Thyroid gland (tissue), 4 donors: ENCODE measurements at places on chromosomes 13 and 19. TPM values are rescaled to one million over a fixed set of nuclear protein-coding genes. Genes with fewer than 3 reads are reported as not detected.
A peak's percentile ranks its signal among the peaks of the same experiment; 100 is the strongest.

Gene MADCAM1
- not detected for total RNA-seq

GRCh38 chr19:12521996-12522395 is 29.3 kb downstream of the ZNF564 start:
- H3K36me3 ChIP-seq, result peaks cover 28% of the 10 kb centered on the region
- no peaks in the 10 kb centered on the region for H3K27me3 ChIP-seq
- H3K27ac ChIP-seq, result no peak overlapping the region
- DNase-seq, result peak; percentile 13
- H3K4me1 ChIP-seq, result no peaks in the 10 kb centered on the region

DNA sequence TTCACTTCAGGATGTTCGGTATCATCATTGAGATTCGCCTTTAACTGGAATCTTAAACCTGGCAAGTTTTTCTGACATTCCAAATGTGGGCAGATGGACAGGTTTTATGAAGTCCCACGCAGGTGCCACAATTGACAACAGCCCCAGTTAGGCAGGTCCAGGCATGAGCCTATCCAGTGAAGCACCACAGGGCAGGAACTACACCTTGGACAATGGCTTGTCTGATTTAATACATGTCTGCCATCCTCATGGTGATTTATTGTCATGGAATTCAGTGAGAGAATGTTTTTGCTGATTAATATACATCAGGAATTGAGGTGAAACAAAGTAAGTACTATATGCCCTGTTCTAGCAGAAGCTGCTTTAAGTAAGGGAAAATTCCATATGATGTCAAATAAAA is 10.2 kb upstream of the TPP2 start:
- no peak overlapping the region for H3K4me3 ChIP-seq
- no peak overlapping the region for H3K27ac ChIP-seq
- no peaks in the 10 kb centered on the region for H3K27me3 ChIP-seq
- no peak for DNase-seq

Gene ABCC4
- 29.6 TPM for total RNA-seq

DNA sequence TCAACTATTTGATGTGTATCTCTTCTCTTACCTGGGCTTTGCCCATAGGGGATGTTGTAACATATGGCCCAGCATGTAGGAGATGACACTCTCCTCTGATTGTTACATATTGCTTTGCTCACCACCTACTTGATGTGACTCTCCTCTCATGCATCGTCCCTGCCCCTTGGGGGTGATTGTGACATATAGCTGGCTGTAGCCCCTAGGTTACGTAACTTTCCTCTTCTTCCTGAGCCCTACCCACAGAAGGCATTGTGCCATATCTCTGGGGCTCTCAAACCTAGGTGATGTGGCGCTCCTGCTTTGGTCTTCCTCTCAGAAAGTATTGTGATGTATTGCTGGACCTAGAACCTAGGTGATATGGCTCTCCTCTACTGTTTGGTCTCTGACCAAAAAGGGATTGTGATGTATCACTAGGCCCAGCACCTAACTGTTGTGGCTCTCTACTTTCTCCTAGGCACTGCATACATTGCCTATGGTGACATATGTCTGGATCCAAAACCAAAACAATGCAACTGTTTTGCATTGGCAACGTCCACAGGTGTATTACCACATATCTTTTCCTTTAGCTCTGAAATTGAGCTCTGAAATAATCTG is 71.9 kb upstream of the ZNF724 start:
- no peak overlapping the region for H3K27ac ChIP-seq
- no peaks in the 10 kb centered on the region for H3K4me1 ChIP-seq
- no peak for DNase-seq
- no peaks in the 10 kb centered on the region for H3K27me3 ChIP-seq
- no peak overlapping the region for H3K4me3 ChIP-seq

- peak overlapping the region; percentile 91 for H3K27ac ChIP-seq
- peak; percentile 87 for DNase-seq
- peaks cover 2% of the 10 kb centered on the region for H3K36me3 ChIP-seq
- H3K4me1 ChIP-seq, result peaks cover 36% of the 10 kb centered on the region
- no peak overlapping the region for H3K4me3 ChIP-seq
- H3K27me3 ChIP-seq, result no peaks in the 10 kb centered on the region
These were observed 1.1 kb upstream of the MRPL34 start for GRCh38 chr19:17304386-17305215.

DNA sequence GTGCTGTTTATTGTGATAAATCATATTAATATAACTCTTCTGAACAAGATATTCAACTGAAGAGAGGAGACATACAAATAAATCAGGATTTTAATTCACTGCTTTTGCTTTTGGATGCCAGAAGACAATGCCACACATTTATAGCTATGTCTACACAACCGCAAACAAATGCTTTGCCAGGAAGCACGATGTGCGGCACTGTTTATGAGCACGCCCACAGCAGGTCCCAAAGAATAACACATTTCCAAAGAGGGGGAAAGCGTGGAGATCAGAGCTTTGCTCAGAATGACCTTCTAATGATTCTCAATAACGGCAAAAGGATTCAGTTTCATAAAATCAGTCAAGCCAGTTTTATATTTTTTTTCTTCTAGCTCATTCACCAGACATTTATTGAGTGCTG is 16.7 kb downstream of the FAM216B start:
- H3K27me3 ChIP-seq, result no peaks in the 10 kb centered on the region
- no peaks in the 10 kb centered on the region for H3K36me3 ChIP-seq
- DNase-seq, result no peak
- H3K4me3 ChIP-seq, result no peak overlapping the region
- H3K27ac ChIP-seq, result no peak overlapping the region
- H3K4me1 ChIP-seq, result no peaks in the 10 kb centered on the region

Gene NCCRP1
- 0.78 TPM for total RNA-seq

GRCh38 chr13:99577934-99578917 is 77.0 kb downstream of the TM9SF2 start:
- no peaks in the 10 kb centered on the region for H3K4me1 ChIP-seq
- DNase-seq, result no peak
- no peaks in the 10 kb centered on the region for H3K36me3 ChIP-seq
- H3K4me3 ChIP-seq, result no peak overlapping the region
- no peaks in the 10 kb centered on the region for H3K27me3 ChIP-seq

DNA sequence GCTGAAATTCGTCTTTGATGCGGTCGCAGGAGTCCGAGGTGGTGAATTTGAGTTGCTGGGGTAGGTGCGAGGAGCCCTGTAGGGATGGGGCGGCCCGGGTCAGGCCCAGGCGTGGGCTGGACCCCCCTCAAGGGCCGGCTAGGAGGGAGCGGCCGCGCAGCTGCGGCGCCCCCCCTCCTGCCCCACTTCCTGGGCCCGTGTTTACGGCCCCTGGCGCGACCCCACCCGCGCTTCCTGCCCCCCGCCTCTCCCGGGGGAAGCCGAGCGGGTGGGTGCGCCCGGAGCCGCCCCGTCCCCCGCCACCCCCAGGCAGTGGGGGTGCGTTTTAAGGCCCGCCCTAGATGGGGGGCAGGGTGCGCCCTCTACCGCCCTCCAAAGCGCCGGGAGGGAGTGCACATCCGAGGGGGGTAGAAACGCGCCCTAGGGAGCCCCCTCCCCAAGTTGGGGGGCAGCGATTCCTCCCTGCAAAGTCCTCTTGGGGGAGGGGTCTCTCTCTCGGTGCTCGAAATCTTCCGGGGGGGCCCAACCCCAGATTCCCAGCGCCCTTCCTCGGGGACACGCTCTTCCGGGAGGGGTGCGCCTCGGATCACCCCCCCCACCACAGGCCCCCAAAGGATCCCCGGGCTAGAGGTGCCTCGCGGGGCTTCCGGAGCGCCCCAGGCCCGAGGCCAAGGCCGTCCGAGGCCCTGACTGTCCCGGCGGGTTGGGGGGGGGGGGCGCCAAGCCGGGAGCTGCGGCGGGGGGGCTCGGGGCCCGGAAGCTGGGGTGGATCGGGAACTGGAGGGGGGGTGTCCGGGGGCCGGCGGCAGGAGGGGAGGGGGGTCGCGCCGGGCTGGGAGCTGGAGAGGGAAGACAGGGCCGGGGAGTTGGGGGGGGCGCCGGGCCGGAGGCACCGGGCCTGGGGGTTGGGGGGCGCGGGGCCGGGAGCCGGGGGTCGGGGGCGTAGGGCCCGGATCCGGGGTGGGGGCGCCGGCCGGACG is 823 bp downstream of the TLE5 start:
- H3K27ac ChIP-seq, result peak overlapping the region; percentile 99
- H3K4me3 ChIP-seq, result peak overlapping the region; percentile 79
- H3K36me3 ChIP-seq, result peaks cover 14% of the 10 kb centered on the region
- H3K4me1 ChIP-seq, result peaks cover 45% of the 10 kb centered on the region
- peak; percentile 64 for DNase-seq
- no peaks in the 10 kb centered on the region for H3K27me3 ChIP-seq

GRCh38 chr13:97875911-97876310 is 77.6 kb upstream of the IPO5 start:
- DNase-seq, result no peak
- H3K27me3 ChIP-seq, result no peaks in the 10 kb centered on the region
- H3K36me3 ChIP-seq, result no peaks in the 10 kb centered on the region
- H3K27ac ChIP-seq, result no peak overlapping the region
- H3K4me1 ChIP-seq, result peaks cover 15% of the 10 kb centered on the region

- H3K27ac ChIP-seq, result peak within 1 kb of the TSS; percentile 70
- peaks cover 5% of the 10 kb centered on the region for H3K36me3 ChIP-seq
- H3K27me3 ChIP-seq, result no peaks in the 10 kb centered on the region
- DNase-seq, result peak; percentile 93
These were observed at the start of gene IFI30 for GRCh38 chr19:18173572-18174288. IFI30 (plus strand) TSS chr19:18173813; CDS start chr19:18173842, 29 bp downstream.

DNA sequence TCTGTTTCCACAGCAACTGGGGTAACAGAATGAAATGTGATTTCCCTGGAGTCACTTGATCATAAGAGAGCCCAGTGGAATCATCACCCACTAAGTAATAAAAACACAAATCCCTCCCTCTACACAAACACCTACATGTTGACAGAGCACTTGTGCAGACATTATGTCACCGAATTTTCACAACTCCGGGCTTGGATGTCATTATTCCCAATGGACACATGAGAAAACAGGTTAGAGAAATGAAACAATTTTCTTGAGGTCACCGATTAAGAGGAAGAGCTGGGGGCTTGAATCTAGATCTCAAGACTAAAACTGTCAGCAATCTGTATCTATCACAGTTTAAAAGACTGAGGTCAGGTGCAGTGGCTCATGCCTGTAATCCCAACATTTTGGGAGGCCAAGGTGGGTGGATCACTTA is 3.1 kb downstream of the XRCC1 start:
- H3K36me3 ChIP-seq, result no peaks in the 10 kb centered on the region
- DNase-seq, result no peak
- no peak overlapping the region for H3K4me3 ChIP-seq
- H3K27me3 ChIP-seq, result no peaks in the 10 kb centered on the region
- no peak overlapping the region for H3K27ac ChIP-seq

- H3K4me3 ChIP-seq, result no peak overlapping the region
- no peaks in the 10 kb centered on the region for H3K27me3 ChIP-seq
- no peaks in the 10 kb centered on the region for H3K4me1 ChIP-seq
These were observed 44.9 kb downstream of the DIAPH3 start for GRCh38 chr13:60118696-60119400.

- H3K27ac ChIP-seq, result no peak overlapping the region
- no peaks in the 10 kb centered on the region for H3K36me3 ChIP-seq
- no peak for DNase-seq
- no peak overlapping the region for H3K4me3 ChIP-seq
- no peaks in the 10 kb centered on the region for H3K27me3 ChIP-seq
These were observed 142.8 kb downstream of the KLF5 start for GRCh38 chr13:73201626-73202025.

GRCh38 chr19:5369962-5370367 is 29.4 kb upstream of the PTPRS start:
- H3K4me1 ChIP-seq, result no peaks in the 10 kb centered on the region
- peak; percentile 47 for DNase-seq
- no peaks in the 10 kb centered on the region for H3K36me3 ChIP-seq
- H3K27ac ChIP-seq, result no peak overlapping the region
- no peaks in the 10 kb centered on the region for H3K27me3 ChIP-seq

- H3K27ac ChIP-seq, result no peak overlapping the region
- no peak for DNase-seq
- no peak overlapping the region for H3K4me3 ChIP-seq
These were observed 352.0 kb downstream of the MYO16 start for GRCh38 chr13:108981407-108981806.

Gene CLDND2
- not detected for total RNA-seq

Gene PSPN
- 6.7 TPM for total RNA-seq

GRCh38 chr19:19748249-19748938 is 15.5 kb upstream of the ZNF14 start:
- no peaks in the 10 kb centered on the region for H3K36me3 ChIP-seq
- no peak overlapping the region for H3K4me3 ChIP-seq
- no peaks in the 10 kb centered on the region for H3K4me1 ChIP-seq
- H3K27me3 ChIP-seq, result no peaks in the 10 kb centered on the region
- H3K27ac ChIP-seq, result no peak overlapping the region
- no peak for DNase-seq

DNA sequence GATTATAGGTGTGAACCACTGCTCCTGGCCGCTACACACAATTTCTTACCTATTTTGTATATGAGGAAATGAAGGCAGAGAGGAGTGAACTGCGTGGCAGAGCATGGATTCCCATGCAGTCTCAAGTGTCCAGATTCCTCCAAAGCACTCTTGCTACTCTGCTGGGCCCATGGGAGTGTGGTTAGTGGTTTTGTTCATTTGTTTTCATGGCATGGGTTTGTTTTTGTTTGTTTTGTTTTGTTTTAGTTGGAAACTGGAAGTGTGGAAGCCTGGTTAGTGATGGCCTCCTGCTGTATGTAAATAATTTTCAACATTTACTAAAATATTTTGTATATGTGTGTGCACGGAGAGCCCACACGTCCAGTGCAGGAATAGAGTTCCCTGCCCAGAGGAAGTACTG is 61.3 kb upstream of the LRCH1 start:
- no peak for DNase-seq
- H3K4me1 ChIP-seq, result no peaks in the 10 kb centered on the region
- H3K27me3 ChIP-seq, result no peaks in the 10 kb centered on the region
- no peak overlapping the region for H3K4me3 ChIP-seq
- no peak overlapping the region for H3K27ac ChIP-seq

DNA sequence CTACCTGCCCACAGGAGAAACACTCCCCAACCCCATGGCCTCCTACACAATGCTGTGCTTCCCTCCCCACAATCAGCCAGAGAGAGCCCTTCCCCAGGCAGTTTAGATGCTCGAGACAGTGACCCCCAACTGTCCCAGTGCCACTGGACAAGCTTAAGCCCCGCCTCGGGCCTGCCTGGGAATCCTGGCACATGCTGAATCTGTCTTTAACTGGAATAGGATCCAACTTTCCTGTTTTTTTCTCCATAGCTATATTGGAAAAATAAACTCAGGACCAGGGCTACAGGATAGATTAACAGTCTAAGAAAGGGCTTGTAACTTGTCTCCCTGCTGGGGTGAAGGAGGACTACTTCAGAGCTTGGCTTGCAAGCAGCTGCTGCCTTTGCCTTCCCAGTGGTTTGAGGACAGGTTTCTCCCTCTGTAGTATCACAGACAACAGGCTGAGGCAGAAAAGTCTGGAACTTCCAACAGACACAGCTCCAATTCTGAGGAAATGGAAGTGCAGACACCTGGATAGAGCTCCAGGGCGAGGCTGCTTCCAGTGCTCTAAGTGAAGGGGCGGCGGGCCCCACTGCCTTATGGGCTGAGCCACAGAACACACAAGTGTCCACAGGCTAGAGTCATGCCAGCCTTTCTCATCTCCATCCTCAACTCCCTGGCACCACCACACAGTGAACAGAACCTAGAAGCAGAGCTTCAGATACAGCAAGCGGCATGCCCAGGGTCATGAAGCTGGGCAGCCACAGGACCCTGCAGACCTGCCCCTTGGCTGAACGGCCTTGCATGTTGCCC is 228.3 kb downstream of the TUBA3C start:
- no peak overlapping the region for H3K27ac ChIP-seq
- no peaks in the 10 kb centered on the region for H3K4me1 ChIP-seq
- DNase-seq, result no peak

- no peak for DNase-seq
- H3K27ac ChIP-seq, result no peak overlapping the region
- no peaks in the 10 kb centered on the region for H3K4me1 ChIP-seq
- no peaks in the 10 kb centered on the region for H3K27me3 ChIP-seq
- H3K4me3 ChIP-seq, result no peak overlapping the region
These were observed 304.9 kb downstream of the PCDH20 start for GRCh38 chr13:61110732-61111131.
